CMK (cell line): ENCODE measurements at places on chromosomes 6 and 20.

DNA sequence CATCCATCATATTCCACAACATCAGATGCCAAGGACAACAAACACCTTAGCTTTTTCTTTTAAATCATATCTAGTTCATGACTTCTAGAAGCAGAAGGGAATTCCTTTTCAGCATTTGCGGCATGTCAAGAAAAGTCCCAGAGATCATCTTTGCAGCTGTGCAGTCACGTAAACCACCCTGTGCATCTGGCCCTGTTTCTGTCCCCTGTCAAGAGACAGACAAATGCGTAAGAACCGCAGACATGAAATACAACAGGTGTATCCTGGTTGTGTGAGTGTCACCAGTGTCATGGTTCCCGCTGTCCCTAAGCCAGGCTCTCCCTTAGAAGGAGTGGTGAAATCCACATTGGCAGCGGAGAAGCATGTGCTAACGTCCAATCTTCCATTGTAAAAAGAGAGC, 28.1 kb downstream of the LY86 start:
- no peak for DNase-seq

GRCh38 chr6:5361396-5361795, 100.1 kb downstream of the FARS2 start:
- DNase-seq, result no peak

GRCh38 chr20:4552075-4552640, 169.6 kb upstream of the PRND start:
- DNase-seq, result no peak

DNA sequence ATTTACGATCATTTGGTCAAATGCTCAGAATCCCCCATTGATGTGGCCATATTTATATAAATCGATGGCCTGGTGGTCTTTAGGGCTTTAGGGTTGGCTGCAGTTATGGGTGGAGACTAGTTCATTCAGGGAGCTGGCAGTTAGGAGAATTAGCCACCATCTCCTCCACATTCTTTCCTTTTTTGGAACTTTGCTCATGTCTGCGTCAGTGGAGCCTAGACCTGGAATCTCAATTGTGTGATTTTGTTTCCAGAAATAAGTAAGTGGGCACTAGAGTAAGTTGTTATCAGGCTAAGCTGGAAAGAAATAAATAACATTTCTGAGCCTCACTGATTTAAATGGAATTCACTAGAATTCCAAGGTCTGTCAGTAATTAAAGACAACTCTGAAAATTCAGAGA, 29.0 kb upstream of the ELOVL5 start:
- DNase-seq, result no peak

DNA sequence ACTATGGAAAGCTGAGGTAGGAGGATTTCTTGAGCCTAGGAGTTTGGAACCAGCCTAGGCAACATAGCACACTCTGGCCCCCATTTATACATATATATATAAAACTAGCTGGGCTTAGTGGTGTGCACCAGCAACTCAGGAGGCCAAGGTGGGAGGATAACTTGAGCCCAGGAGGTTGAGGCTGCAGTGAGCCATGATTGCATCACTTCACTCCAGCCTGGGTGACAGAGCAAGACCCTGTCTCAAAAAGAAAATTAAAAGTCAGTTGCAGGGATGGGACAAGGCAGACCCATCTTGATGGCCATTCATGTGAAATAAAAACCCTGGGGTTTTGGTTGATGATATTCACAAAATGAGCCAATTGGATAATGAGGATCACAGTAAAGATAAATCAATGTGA, 6.6 kb upstream of the GTF2H4 start:
- no peak for DNase-seq

DNA sequence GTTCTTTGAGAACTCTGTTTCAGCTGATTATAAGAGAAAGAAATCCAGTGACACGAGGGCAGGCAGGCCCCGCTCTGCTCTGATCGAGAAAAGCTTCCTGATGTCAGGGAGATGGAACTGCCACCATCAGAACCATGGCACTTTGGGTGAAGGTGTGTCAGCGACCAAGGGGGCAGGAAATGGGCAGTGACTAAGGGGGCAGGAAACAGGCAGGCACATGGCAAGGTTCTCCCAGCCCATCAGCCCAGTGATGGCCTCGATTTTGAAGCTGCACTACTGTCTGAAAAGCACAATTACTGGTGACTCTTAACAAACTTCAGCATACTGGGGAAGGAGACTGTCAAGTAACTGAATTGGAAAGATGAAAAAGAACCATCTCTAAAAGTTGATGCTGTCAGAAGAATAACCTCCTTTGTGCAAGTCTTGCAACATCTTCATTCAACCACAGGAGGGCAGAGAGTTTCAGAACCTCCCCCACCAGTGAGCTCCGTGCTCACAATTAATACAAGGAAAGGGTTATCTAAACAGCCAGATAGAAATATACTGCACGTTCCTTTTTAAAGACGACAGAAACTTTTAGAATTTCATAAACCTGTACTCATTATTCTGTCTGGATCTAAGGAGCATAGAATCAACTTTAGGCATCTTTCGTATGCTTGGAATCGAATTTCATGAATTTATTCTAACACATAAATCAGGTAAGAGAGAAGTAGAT, 39.1 kb downstream of the TMX4 start:
- peak; percentile 30 for DNase-seq

DNA sequence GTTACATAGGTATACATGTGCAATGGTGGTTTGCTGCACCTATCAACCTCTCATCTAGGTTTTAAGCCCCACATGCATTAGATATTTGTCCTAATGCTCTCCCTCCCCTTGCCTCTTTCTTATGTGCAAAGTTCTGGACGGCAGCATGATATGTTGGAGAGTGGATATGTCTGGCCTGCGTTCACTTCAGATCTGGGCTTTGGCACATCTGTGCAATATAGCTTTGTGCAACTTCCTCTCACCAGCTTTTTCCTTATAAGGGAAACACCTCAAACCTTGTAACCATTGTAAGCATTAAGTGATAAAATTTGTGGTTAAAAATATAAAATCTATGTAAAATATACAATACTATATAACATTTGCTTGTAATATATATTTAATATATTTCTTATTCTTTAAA, 288.0 kb downstream of the PHACTR1 start:
- no peak for DNase-seq

GRCh38 chr6:145036236-145036635, 699.1 kb downstream of the EPM2A start:
- no peak for DNase-seq

- no peak for DNase-seq
Measured at GRCh38 chr6:135667691-135668455, 170.3 kb upstream of the AHI1 start.

DNA sequence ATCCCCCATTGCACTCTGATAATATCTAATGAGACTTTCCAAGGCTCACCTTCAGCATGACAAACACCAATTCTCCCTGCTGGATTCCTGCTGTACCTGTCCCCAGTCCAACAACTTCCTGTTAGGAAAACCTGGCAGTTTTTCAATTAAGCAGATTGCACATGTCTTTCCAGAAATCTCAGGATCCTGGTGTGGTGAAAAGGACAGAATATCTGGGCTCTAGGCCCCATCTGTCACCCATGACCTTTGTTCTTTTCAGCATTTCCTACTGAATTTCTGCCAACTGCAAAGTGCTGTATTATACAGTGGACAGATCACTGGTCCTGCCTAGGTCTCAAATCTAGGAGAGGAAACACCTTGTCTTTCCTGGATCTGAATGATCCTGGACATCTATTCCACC, 27.7 kb upstream of the DTNBP1 start:
- no peak for DNase-seq

- DNase-seq, result no peak
Measured at GRCh38 chr20:46121184-46121930, 3.2 kb downstream of the CD40 start.

- DNase-seq, result peak; percentile 59
Measured at GRCh38 chr6:137033828-137034227, 10.9 kb downstream of the IL20RA start.

- no peak for DNase-seq
Measured at GRCh38 chr6:63565058-63565726, 7.1 kb upstream of the LOC128125822 start.

DNA sequence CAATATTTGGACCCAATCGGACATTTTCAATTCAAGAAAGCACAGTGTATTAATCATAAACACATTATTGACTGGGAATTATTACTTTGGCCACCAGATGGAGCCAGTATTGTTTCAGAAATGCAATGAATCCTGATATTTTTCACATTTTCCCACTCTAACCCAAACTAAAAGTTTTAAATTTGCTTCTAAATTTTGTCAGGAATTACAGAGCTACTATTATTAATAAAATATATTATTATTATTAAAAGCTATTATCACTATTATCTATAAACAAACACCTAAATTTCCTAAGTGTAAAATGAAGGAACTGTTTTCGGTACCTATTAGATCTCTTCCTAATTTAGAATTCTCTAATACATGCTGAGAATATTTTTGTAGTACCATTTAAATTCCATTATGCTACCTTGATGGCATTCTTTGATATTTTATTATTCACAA, 245.3 kb downstream of the OGFRL1 start:
- no peak for DNase-seq

DNA sequence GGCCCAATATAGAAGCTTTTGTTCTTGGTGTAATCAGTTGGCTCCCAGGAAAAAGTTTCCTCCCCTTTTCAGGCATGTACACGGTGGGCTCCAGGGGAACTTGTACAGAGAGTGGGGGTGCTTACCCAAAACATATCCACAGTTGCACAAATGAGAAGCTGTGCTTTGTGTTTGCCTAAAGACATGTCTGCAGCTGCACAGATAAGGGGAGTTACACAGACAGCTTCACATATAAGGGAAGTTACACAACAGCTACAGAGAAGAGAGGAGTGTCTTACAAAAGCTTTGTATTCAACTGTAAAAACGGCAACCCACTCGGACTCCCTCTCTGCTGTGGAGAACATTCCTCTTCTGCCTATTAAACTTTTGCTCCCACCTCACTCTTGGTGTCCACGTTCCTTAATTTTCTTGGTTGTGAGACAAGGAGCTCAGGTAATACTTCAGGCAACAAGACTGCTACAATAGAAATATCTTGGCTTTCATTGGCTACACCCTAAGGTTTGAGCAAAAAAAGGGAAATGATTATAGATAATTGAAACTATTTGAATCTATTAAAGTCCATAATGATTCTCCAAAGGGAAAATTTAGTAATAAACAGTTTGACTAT, 7.4 kb upstream of the PNRC1 start:
- DNase-seq, result no peak

- DNase-seq, result no peak
Measured at GRCh38 chr6:167787896-167788562, 38.7 kb upstream of the AFDN start.

GRCh38 chr20:59706400-59706693, 102.0 kb downstream of the PHACTR3 start:
- no peak for DNase-seq

GRCh38 chr20:16317445-16318362, 255.5 kb downstream of the KIF16B start:
- DNase-seq, result no peak

DNA sequence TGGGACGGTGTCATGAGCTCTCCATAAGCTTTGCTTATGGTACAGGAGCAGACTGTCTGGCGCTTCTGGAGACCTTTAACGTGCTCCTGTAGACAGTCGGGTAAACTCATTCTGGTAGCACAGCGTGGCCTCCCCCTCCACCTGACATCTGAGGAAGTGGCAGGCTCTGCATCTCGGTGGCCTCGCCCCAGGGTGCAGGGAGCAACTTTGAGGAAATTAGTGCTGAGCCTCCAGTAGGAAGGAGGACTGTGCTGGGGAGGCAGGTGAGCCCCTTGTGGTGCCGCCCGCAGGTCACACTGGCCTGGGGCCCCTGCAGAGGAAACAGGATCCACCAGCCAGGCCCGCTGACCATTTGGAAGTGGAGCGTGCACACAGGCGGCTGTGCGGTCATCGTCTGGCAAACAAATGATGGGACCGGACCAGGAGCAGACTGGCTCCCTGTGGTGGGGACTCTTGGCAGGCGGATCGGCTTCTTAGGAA, 57.9 kb downstream of the SYNJ2 start:
- no peak for DNase-seq

DNA sequence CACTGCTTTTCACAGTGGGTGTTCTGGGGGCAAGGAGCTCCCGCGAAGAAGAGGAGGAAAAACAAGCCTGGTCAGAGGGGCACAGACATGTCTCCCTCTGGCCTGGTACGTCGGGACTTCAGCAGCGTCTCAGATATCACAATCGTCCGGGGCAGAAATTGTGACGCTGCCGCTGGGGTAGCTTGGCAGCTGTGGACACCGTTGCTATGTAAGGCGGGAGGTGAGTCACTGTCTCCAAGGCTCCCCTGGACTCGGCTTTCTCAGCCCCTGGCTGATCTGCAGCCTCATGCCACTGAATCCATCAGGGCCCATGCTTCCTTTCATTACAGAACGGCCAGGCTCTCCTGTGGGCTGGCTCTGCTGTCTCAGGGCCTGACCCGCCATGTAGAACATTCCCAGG, 98.7 kb downstream of the SULF2 start:
- no peak for DNase-seq

DNA sequence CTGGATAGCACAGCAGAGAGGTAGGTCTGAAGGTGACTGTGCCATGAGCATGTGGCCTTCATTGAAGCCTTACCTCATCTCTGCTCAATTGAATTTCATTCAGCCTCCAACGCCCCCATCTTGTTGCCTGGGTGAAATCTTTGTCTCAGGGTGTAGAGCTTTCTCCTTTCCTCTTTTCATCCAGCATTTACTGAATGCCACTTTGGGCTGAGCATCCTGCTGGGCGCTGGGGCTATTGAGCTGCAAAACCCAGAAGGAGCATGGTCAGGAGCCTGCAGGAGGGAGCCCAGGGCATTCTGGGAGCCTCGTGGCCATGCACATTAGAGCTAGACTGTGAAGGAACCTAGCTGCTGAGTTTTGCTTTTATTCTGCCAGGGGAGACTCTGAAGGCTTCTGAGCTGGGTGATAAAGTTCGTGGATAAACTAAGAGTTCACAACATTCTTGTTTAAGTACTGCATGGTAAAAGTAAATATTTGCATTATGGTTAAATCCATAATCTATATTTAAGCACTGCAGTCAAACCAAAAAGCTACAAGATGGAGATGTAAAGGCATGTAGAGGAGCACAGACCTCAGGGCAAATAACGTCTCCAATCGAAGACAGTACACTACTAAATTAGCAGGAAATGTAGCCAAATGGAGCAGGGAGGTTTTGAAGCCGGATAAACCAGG, 13.2 kb upstream of the ASXL1 start:
- DNase-seq, result no peak

DNA sequence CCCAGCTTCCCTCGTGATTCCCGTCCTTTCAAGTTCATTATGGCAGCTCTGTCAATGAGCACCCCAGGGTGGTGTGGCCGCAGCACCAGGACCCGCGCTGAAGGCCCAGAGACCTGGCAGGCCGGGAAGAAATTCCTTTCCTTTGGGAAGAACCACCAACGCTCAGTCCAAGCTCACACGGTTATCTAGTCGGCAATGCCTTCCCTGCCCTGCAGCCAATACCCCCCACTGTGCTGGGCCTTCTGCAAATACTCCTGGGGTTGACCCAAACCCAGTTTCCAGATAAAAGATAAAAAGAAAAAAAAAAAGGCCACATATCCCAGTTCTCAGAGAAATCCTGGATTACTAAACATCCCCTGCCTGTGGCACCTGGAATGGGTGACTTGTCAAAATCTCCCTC, 28.7 kb downstream of the PXDC1 start:
- DNase-seq, result no peak

- no peak for DNase-seq
Measured at GRCh38 chr6:95133578-95133977, 443.8 kb upstream of the MANEA start.
